ENCODE measurements at places on chromosomes 6 and 20. TPM values are rescaled to one million over a fixed set of nuclear protein-coding genes. Genes with fewer than 3 reads are reported as not detected.

The FAM217B gene
- total RNA-seq: 28.7 TPM

The SOX18 gene
- total RNA-seq: not detected

The SLC17A5 gene
- total RNA-seq: 4.1 TPM

The ABHD16B gene
- not detected for total RNA-seq

The PTPN1 gene
- 54.0 TPM for total RNA-seq

The DNAH8 gene
- total RNA-seq: 0.08 TPM

The CRIP3 gene
- 1.5 TPM for total RNA-seq

The BFSP1 gene
- 0.18 TPM for total RNA-seq

The DCBLD1 gene
- total RNA-seq: 2.4 TPM

The PRR18 gene
- 0.08 TPM for total RNA-seq

The CCDC170 gene
- total RNA-seq: not detected

The SALL4 gene
- 0.66 TPM for total RNA-seq

The LPA gene
- total RNA-seq: not detected

The KIF25 gene
- total RNA-seq: not detected

The SAMD10 gene
- 16.7 TPM for total RNA-seq

The MYMX gene
- not detected for total RNA-seq

The LAMA2 gene
- 2.0 TPM for total RNA-seq

The CLPSL1 gene
- total RNA-seq: not detected

The GRM4 gene
- total RNA-seq: 0.12 TPM

The SLC18B1 gene
- total RNA-seq: 10.8 TPM

The GTSF1L gene
- not detected for total RNA-seq

The CCN5 gene
- not detected for total RNA-seq

The BPIFB4 gene
- total RNA-seq: not detected

The CLVS2 gene
- total RNA-seq: not detected

The CST5 gene
- total RNA-seq: not detected

The RNF217 gene
- total RNA-seq: 0.30 TPM

The CST4 gene
- not detected for total RNA-seq

The TSPO2 gene
- total RNA-seq: not detected

The SYCP2 gene
- total RNA-seq: 3.2 TPM

The KIF13A gene
- not detected for total RNA-seq

The RNF182 gene
- not detected for total RNA-seq

The PROKR2 gene
- not detected for total RNA-seq

The XKR7 gene
- total RNA-seq: 0.04 TPM

All from activated naive CD8-positive, alpha-beta T cell treated with anti-CD3 and anti-CD28 coated beads for 36 hours (primary cell).